AG04450 (cell line): ENCODE measurements at places on chromosomes 12 and 14.

DNA sequence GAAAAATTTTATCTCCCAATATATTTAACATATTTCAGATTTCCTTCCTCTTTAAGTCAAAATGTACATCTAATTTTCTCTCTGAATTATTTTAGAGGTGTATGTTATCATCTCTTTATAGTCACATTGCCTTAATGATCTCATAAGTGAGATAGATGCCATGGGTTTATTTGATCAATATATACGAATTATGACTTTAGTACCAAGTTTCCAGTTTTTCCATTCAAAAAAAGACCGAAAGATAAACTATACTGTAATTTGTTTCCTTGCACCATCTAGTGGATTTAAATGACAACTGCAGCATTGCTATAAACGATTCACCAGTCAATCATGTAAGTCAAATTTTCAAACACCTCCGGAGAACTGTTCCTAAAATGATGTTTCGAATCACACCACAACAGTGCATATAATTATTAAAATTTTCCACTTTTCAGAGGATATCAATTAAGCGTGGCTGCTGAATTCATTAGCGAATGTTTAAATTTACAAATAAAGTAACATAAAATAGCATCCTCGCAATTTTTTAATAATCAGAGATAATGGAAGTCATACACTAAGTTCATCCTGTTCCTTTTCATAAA, 419 bp upstream of the ATXN7L3B start:
- DNase-seq: peak; percentile 10

GRCh38 chr12:49964849-49965624, 3.4 kb downstream of the AQP5 start:
- no peak for DNase-seq

DNA sequence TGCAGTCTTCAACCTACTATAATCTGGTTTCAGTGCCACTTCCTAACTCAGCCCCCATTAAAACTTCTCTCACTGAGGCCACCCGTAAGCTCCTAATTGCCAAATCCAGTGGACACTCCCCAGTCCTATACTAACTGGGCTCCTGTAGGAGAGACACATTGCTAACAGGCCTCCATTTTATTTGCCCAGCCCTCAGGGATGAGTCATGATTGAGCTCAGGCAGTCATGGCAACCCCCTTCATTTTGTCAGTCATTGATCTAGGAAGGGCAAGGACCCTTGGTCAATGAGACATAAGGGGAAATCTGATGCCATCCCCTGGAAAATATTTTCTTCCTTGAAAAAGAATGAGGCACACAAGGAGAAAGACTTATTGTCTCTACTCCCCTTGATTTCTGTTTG, 70.1 kb upstream of the HIF1A start:
- no peak for DNase-seq

- no peak for DNase-seq
These were observed 149.3 kb downstream of the DPF3 start for GRCh38 chr14:72744416-72745120.

DNA sequence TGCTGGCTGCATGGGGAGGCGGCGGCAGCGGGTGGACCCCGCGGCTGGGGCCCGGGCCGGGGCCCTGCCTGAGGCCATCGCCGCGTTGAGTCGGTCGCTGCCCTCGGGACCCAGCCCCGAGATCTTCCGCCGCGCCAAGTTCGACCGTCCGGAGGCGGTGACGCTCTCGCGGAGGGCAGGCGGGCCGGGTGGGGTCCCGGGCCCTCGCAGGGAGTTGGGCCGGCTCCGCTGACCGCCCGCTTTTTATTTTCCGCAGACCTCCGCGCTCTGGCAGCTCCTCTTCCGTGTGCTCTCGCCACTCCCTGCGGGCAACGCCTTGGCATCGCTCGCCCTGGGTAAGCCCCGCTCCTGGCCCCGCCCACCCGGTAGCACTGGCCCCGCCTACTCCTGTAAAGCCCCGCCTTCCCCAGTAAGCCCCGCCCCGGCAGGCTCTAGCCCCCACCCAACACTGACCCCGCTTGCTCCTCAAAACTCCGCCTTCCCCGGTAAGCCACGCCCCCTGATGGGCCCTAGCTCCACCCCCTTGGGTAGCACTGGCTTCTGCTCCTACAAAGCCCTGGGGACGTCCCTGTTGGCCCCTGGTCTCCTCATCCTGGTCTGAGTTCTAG, 424 bp downstream of the TEDC1 start:
- no peak for DNase-seq

- DNase-seq: no peak
These were observed 276.3 kb downstream of the DUSP6 start for GRCh38 chr12:89075880-89076540.

DNA sequence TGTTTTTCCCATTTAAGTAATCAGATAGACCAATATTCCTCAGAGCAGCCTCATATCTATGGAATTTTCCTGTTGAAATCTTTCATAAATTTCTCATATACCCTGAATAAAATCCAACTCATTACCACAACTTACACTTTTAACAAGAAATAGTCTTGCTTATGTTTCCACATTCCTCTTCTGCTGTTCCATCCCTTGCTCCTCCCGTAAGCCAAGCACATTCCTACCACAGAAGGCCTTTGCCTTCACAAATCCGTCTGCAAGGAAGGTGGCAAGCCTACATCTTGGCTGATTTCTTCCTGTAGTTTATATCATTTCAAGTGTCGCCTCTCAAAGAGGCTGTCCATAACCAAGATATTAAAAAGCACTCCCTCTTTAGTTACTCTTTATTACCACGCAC, 127.7 kb downstream of the C12orf50 start:
- no peak for DNase-seq

- no peak for DNase-seq
These were observed 317.6 kb downstream of the DPF3 start for GRCh38 chr14:72576258-72576657.

- DNase-seq: no peak
These were observed 260.0 kb upstream of the PLEKHG7 start for GRCh38 chr12:92442782-92443181.

DNA sequence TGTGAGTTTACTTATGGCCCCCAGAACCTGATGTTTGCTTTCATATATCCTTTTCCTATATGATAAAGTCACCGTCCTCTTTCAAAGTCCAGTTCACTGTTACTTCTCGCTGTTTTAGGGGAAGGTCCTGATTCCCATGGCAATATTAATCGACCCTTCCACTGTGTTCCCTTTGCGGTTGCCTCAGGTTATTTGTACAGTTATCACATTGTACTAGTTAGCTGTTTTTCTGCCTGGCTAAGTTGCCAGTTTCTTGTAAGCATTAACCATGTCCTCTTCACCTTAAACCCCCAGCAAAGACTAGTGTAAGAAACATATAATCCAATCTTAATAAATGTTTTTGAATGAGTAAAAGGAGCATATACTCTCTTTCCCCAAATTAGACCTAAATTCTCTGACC, 115.0 kb upstream of the PPFIA2 start:
- no peak for DNase-seq

DNA sequence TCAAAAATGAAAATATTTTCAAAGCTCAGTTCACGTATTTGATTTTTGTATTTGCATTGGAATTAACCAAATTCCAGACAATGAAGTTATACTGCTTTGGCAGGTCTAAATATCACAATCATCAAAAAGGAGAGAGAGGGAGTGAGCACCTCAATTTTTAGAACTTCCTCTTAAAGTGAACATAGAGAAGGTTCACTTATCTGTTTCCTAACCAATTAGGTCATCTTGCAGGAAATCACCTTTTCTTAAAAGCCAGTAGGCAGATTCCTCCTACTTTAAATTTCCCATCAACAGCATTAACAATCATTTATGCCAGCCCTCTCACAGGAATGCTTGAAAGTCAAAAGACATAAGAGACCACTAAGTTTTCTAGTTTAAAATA, 388.7 kb downstream of the ZFP36L1 start:
- DNase-seq: no peak

DNA sequence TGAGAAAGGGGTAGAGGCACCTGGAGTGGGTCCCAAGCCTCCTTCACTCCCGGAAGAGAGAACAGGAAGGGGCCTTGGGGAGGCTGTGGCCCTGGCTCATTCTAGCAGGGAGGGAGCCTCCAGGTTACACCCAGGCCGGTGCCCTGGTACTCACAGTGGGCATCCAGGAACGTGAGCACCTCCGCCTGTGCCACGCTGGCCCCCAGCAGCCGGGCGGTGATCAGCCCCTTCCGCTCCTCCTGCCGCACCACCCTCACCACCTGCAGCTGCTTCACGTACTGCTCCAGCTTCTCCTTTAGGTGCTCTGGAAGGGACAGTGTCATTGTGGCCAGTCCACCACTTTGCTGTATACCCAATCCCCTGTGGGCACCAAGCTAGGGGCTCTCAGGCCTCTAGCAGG, 18.8 kb upstream of the CELA1 start:
- DNase-seq: no peak

- no peak for DNase-seq
These were observed 4.6 kb downstream of the KRT82 start for GRCh38 chr12:52401526-52401925.

DNA sequence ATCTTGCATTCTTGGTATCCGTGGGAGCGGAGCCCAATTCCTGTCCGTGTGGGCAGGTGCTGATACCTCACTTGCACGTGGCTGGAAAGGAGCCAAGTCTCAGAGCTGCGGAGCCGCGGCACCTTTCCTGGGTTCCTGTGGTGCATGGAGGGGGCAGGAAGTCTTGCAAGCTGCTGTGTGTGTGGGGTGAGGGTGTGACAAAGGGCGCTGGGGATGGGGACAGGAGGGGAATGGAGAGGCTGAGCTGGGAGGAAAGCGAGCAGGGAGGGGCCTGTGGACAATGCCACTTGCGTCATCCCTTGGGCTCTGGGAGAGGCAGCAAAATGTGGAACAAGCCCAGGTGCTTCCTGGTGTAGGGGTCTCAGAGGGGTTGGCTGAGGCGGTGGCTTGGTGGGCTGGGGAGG, 86.7 kb downstream of the CALM1 start:
- DNase-seq: no peak

- DNase-seq: no peak
These were observed 962 bp downstream of the LEMD3 start for GRCh38 chr12:65170209-65170881.

DNA sequence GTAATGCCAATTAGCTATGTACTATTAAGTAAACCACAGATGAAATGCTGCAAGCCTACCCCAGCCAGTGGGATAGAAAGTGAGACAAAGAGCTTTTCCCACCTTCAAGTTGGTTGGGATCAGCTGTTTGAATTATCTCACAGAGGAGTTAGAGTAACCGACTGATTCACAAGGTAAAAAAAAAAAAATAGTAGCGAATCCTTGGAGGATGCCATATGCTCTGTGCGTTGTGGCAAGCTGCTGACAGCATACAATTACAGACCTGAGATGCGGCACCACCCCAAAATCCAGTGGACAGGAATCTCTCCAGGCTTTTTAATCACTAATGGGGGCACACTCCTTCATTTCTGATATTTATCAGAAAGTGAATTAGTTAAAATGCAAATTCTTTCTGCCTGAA, 157.0 kb upstream of the RMST start:
- no peak for DNase-seq
